Activated T-helper 1 cell treated with Interleukin-2 at 50 U/mL for 16 hours (primary cell): ENCODE measurements at places on chromosomes 6 and 20.
A peak's percentile ranks its signal among the peaks of the same experiment; 100 is the strongest.

- peak; percentile 1 for DNase-seq
Measured at GRCh38 chr20:16761305-16761829, 13.2 kb downstream of the OTOR start.

DNA sequence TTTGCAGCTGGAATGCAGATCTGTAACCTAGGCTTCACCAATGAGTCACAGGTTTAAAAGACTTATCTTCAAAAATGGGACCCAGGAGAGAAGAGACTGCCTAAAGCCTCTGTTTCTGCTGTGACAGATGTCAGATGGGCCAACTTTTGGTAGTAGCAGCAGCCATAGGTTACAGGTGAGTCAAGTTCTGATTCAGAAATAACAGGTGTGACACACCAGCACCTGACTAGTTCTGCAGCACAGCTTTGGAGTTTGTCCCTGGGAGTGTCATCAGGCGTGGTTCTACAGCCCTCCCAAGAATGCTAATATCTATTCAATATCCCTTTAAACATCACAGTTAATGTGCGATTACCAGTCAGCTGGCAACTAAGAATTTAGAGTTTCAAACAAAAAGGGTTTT is 121.9 kb upstream of the BTN3A2 start:
- DNase-seq: no peak

- no peak for DNase-seq
Measured at GRCh38 chr6:145143379-145143778, 591.9 kb downstream of the EPM2A start.

DNA sequence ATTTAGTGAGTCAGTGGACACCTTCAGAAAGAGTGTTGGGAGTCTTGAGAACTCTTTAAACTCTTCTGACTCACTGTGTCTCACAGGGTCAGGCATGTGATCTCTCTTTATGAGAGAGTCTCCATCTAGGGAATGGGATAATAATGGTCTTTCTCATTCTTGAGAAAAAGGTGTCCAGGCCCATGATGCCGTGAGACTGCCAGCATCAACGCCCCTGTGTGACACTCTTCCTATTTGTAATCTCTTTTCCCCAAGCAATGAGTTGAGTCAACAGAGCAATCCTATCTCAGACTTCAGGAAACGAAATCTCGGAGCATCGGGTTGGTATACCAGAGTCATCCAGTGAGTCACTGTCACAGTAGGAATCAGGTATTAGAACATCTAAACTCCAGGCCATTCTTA is 82.3 kb upstream of the BMP2 start:
- no peak for DNase-seq

DNA sequence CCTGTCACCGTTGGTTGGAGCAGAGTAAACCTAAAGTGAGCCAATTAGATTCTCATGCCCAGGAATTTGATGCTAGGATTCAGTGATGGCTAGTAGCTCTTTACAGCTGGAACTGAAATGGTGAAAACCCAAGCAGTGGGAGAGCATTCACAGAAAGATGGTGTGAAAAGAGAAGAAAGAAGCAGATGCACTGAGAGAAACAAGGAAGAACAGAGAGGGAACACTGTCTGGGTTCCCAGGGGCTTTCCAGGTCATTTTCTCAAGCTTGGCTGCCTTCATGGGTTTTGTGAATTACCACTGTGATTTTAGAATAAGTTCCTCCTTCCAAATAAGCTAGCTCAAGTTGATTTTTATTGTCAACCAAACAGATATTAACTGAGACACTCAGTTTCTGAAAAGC is 104.1 kb upstream of the AKIRIN2 start:
- DNase-seq: no peak

DNA sequence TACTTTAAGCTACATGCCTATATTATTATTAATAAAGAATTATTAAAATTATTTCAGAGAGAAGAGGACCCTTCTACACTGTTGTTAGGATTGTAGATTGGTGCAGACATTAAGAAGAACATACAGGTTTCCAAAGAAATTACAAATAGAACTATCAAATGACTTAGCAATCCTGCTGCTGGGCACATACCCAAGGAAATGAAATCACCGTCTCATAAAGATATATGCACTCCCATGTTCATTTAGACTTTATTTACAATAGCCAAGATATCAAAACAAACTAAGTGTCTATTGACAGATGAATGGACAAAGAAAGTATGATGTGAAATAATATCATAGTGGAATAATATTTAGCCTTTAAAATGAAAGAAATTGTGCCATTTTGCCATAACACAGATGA is 687.7 kb upstream of the POU3F2 start:
- DNase-seq: no peak

DNA sequence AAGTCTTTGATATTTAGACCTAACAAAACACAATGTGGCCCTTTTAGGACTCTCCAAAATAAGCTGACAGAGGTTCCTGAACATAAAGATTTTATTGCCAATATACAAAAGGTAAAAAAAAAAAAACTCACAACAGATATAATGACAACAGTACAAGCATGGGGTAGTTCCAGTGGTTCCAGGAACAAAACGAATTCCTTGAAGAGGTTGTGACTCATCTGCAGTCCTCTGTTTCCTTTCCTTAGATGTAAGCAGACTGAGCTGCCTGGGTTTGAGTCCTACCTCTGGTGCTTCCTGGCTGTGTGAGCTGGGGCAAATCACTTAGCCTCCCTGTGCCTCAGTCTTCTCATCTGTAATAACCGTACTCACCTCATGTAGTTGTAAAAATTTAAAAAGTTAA is 13.3 kb upstream of the CTAGE9 start:
- DNase-seq: no peak

- DNase-seq: peak; percentile 99
Measured at GRCh38 chr6:85642774-85643536, at the start of gene SYNCRIP. Gene SYNCRIP (minus strand): TSS chr6:85642886. CDS start chr6:85641439, 1,447 bp downstream.

DNA sequence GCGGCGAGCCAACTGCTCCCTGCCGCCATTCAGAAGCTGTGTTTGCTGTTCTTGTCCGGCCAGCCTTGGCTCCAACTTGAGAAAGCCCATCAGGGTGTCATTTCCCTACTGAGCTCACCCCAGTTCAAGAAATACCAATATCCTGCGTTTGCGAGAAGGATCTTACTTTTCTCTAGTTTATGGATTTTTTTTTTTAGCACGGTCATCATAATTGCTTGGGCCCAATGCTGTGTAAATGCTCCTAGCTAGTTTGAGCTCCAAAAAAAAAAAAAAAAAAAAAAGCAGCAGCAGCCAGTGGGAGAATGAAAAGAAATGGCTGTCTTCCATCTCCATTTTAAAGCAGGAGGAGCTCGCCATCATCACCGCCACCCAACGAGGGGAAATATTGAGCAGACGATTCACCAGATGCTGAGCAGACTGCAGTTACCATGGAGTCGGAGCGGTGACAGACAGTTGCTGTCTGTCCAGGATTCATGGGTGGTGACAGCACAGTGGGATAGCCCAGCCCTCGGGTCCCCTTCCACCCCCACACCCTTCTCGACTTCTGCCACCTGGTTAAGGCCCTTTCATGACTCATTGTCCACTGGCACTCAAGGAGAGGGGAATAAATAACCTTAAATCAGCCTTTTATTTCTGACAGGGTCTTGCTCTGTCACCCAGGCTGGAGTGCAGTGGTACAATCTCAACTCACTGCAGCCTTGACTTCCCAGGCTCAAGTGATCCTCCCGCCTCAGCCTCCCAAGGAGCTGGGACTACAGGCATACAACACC is 132.4 kb upstream of the SNX9 start:
- DNase-seq: no peak

- no peak for DNase-seq
Measured at GRCh38 chr6:43856005-43856765, 86.2 kb downstream of the VEGFA start.

GRCh38 chr6:2658788-2659187 is 91.9 kb downstream of the MYLK4 start:
- no peak for DNase-seq

DNA sequence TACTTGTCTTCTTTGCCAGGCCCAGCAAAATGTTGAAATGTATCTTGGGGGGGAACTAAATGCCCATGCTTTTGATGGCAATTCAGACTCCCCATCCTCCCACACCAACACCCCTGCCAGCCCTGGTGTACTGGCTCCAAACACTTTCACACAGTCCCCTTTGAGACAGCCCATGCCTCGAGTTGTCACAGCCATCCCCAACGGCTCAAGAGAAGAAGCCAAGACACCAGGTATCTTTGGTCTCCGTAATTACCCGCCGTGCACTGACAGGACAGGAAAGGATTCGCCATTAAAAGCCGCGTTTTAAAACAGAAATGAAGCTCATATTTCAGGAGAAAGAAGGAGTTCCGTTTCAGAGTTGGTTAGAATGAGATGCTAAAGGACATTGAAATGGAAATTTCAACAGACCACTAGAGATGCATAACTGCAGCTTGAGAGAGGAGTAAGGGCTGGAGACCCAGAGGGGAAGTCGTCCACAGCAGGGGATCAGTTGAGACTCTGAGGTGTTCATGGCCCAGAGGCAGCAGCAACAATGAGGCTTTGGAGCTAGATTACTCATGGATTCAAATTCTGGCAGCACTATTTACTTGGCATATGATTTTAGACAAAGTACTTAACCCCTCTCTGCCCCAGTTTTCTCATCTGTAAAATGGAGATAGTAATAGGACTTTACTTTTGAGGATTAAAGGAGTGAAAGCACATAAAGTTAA is 63.5 kb upstream of the ADGRF1 start:
- DNase-seq: no peak

GRCh38 chr6:20652299-20653084 is 118.2 kb downstream of the CDKAL1 start:
- no peak for DNase-seq

GRCh38 chr20:32526125-32526524 is 59.0 kb downstream of the NOL4L start:
- no peak for DNase-seq

DNA sequence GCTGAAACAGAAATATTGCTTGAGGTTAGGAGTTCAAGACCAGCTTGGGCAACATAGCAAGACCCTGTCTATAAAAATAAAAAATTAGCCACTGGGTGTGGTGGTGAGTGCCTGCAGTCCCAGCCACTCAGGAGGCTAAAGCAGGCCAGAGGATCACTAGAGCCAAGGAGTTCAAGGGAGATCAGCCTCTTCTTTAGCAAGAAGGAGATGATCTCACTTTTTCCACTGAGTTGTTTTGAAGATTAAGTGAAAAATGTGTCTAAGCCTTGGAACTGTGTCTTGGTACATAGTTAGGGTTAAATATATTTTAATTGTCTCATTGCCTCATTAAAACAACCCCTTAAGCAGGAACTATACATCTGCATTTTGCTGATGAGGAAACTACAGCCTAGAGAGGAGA is 279.0 kb upstream of the ZFP64 start:
- no peak for DNase-seq

- DNase-seq: no peak
Measured at GRCh38 chr6:105069821-105070445, 109.9 kb downstream of the POPDC3 start.

- no peak for DNase-seq
Measured at GRCh38 chr20:61115364-61116065, 136.5 kb upstream of the CDH4 start.

GRCh38 chr6:128005009-128005408 is 104.2 kb upstream of the THEMIS start:
- no peak for DNase-seq

DNA sequence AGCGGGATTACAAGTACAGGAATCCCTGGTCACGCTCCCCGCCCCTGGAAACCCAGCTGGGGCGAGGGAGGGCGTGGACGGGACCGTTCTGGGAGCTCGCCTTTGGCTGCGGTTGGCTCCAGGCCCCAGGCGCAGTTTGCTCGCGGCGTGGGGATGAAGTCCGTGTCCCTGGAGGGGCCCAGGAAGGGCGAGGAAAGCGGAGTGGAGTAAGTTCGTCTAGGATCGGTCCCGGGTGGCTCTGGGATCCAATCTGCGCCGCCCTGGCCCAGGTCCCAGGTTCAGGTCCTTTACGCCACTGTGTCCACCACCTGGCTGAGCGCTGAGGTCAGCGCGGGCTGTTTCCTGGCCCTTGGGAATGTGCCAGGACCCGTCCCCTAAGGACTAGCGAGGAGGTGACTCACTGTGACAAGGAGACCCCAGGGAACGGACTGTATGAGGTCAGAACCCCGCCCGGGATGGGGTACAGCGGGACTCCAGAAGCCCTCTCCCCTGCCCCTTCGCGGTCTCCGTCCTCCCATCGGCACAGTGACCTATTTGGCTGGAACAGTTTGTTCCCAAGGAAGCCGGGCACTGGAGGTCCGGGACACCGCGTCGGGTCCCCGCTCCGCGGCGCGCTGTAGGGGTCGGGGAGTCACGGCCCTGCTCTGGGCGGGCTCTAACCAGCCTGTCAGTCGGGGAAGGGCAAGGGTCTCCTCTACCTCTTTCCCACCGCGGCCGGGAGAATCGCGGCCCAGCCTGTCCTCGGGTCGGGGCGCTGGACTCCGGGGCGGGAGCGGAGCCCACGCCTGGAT is 724 bp downstream of the CDKN1A start:
- DNase-seq: no peak

GRCh38 chr6:144936764-144937163 is 651.6 kb downstream of the UTRN start:
- no peak for DNase-seq

DNA sequence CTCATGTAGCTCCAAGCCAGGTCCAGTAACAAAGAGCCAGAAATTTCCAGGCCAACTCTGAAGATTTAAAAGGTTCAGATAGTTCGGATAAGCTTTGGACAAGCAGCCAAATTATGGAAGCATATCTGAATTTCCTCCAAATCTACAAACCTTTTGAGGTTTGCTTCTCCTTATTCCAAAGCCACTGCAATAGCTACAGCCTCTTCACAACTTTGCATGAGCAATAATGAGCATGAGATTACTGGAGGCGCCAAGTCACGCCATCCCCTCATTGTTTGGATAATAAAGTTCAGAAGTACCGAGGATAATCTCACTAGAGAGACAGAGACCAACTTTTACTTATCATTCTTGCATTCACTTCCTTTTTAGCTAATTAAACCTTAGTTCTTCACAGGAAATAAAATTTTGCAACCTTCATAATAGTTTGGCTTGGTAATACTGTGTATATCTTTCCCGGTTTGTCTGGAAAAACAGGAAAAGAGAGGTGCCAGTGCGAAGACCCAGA is 329.6 kb upstream of the RSPO3 start:
- no peak for DNase-seq

DNA sequence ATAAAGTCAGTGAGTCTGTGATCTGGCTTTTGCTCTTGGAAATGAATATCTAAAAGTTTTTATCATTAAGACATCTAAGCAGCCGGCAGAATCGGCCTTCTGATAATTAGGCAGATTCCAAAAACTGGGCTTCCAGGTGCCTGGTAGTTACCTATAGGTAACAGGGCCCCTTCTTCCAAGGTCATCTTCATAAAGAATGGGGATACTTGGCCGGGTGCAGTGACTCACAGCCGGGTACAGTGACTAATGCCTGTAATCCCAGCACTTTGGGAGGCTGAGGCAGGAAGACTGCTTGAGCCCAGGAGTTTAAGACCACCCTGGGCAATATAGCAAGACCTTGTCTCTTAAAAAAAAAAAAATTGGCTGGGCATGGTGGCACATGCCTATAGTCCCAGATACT is 12.9 kb upstream of the RBL1 start:
- no peak for DNase-seq
